ENCODE measurements at places on chromosomes 3 and 15.

DNA sequence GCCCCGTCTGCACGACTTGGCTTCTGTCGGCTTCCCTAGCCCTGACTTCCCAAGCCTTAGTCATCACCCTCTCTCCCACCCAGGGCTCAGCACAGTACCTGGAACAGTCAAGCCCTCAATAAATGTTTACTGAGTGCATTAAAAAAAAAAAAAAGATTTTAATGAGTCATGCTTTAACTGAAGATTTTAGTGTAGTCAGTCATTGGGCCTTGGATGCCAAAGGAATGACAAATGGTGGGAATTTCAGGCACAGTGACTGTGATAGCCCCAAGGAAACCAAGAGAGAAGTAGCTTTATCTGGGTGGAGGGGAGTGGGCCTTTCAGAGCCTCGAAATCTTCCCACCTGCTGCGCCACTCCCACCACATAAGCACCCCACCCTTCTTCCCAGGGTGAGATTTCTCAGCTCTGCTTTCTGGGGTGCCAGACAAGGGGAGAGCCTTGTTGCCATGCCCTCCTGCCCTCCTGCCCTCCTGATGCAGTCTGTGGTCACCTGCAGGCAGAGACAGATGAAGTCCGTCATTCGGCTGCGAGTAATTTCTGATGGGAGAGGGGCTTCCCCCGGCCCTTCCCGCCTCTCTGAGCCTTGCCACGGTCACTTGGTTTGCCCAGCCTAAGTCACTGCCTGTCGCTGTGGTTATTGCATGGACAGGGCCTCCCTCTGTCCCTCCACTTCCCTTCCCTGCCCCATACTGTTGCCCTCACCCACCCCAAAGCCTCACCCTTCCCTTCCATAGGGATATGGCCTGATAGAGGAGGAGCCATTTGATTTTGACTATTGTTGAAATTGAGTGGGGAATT is 41.8 kb downstream of the SMAD3 start:
- no peak for DNase-seq

- no peak for DNase-seq
Observed at GRCh38 chr3:194259982-194260766, 91.0 kb downstream of the CPN2 start.

GRCh38 chr3:46561511-46561910 is 4.6 kb downstream of the LRRC2 start:
- no peak for DNase-seq

- no peak for DNase-seq
Observed at GRCh38 chr3:99966662-99967416, 147.5 kb downstream of the FILIP1L start.

DNA sequence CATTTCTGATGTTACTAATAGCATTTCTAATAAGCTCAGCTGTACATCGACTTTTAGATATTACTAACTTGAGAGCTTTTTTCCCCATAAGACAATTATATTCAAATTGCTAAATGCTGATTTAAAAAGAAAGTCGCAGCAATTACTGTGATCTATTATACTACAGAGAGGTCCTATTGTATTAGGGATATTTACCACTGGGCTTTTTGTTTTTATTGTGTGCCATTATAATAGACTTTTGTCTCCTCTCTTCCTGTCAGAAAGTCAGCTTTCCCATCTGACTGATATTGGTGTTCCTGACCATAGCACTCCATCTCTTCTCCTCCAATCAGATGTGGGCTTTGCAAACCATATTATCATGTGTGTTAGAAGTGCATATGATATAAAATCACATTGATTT is 27.2 kb upstream of the RYR3 start:
- no peak for DNase-seq

- no peak for DNase-seq
Observed at GRCh38 chr15:79954661-79955060, 16.3 kb downstream of the BCL2A1 start.

DNA sequence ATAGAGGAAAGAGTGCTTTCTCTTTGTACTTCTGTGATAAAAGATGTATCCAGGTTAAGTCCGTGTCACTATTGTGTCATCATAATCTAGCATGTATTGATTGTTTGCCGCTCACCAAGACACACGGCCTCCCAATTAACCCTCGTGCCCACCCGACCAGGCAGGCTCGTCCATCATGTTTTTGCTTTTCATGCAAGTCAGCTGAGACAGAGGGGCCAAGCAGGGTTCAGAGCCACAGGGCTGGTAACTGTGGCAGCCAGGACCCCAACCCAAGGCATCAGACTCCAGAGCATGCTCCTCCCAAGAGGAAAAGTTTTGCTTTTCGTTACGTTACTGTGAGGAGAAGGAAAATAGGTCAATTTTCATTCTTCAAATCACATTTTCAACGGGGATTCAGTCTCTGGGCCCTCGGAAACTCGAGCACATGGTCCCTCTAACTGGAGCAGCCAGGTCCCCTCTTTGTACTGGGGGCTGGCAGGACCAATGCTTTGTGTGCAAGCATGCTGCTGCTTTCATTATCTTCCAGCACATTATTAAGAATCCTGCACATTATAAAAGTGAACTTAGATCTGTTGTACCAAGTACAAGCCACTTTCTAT is 161.1 kb upstream of the TOPAZ1 start:
- DNase-seq: no peak

- DNase-seq: no peak
Observed at GRCh38 chr15:72584006-72584405, 70.5 kb upstream of the GOLGA6B start.

DNA sequence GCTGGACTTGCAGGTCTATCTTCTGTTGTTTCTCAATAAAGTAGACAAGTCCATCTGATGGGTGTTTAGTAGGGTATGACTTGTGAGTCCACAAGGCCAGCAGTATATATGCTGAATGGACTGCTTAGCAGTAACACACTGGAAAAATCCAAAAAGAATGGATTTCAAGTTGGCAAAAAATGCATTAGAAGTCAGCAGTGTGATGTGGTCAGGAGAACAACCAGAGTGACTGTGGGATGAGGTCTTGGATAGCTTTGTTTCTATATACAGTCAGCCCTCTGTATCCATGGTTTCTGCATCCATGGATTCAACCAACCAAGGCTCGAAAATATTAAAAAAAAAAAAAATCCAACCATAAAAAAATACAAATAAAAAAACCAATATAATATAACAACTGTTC is 55.8 kb downstream of the LPP start:
- DNase-seq: no peak

DNA sequence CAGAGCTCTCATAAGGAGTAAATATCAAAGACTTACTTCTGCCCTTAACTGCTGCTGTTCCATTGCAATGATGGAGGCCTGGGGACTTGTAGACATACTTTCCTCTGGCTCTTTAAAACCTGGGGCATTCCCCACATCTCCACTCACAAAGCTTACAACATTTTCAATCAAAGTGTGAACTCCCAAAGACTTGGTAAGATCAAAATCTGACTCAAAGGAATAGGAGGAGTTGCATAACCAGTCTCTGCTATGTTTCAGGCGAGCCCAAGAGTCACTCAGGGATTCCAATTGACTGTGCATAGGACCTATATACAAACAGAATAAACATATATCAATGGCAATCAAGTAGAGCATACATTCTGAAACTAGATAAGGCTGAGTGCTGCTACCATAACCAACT is 101.5 kb downstream of the FBXL22 start:
- DNase-seq: no peak

GRCh38 chr15:78993257-78993930 is 48.5 kb upstream of the CTSH start:
- no peak for DNase-seq

DNA sequence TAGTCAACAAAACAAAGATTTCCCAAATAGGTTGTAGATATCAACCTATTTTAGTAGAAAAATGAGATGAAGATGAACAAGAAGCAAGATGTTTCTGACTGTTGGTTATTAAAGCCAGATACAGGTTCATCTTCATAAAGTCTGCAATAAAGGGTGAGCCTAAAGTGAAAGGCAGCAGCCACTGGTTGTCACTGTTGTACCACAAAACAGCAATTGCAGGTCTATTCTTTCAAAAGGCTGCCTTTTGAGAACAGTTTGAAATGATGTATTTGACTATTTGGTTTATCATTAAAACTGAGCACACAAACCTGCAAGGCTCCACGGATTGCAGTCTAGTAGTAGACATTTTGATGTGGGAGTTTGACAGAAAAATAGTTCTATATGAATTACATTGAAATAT is 543.4 kb downstream of the GBE1 start:
- no peak for DNase-seq

- no peak for DNase-seq
Observed at GRCh38 chr15:78790027-78790426, 21.2 kb downstream of the ADAMTS7 start.

DNA sequence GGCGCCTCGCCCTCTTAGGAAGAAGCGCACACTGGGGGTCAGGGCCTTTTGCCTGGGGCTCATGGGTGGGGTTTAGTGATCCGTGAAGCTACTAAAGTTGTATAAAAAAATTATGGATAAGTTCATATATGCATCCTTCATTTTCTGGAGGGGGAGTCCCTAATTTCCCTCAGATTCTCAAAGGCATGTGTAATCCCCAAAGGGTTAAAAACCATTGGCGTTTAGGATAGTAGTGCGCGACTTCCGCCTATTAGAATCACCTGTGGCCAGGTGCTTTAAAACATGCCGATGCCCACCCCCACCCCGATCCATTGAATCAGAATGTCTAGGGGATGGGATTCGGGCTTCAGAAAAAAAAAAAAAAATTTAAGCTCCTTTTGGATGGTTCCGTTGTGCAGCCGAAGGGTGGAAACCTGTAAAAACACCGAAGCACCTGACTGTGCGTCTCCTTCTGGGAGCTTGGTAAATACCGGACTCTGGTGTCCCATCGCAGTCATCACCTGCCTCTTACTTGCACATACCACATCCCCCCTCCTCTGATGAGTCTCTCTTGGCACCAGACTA is 570 bp downstream of the APH1B start:
- DNase-seq: no peak

DNA sequence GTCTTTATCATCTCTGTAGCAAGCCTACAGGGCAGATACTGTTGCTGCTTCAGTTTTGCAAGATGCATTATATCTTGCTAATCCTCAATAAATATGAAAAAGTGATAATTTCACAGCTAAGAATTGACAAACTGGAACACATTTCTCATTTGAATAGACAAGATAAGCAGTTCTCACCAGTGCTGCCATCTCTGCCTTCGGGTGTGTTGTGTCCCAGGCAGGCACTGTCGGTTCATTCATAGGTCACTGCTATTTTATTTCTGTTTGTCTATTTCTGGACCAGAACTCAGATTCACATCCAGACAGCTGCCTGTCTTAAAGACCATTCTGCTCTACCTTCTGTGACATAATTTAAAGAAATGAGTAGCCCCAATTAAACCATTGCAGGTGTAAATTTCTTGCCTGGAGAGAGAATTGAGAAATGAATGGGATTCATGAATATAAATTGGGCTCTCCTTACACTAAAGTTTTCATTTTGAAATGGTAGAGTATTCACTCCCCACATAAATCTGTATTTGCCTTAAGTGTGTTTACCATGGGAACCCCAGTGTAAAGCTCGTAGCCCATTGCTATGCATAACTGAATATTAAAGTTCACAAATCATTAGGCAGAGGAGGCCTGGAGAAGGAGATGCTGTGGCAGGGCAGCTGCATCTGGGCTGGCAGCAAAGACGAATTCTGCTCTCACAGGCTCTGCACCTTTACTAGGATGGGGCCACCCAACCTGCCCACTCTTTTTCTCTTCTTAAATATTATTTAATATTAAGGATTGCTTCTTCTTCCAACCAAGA is 149.9 kb downstream of the ARPP21 start:
- DNase-seq: no peak

- no peak for DNase-seq
Observed at GRCh38 chr3:59970376-59970775, 920.6 kb upstream of the CFAP20DC start.

DNA sequence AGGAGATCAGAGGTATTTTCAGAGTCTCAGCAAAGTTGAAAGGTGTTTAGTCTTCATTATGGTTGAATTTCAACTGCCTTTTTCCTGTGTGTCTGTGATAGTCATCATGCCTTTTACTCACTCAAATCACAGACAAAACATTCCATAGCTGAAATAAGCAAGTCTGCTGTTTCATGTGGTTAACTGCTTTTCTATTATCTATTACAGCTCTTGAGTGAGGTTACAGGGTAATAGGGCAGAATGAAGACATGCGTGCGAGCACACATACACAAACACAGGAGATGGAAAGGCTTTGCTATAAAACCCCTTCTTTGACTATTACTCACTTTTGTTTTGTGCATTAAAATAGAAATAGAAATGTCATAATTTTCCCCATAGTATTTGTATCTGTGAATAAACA is 192.6 kb upstream of the RARB start:
- no peak for DNase-seq

DNA sequence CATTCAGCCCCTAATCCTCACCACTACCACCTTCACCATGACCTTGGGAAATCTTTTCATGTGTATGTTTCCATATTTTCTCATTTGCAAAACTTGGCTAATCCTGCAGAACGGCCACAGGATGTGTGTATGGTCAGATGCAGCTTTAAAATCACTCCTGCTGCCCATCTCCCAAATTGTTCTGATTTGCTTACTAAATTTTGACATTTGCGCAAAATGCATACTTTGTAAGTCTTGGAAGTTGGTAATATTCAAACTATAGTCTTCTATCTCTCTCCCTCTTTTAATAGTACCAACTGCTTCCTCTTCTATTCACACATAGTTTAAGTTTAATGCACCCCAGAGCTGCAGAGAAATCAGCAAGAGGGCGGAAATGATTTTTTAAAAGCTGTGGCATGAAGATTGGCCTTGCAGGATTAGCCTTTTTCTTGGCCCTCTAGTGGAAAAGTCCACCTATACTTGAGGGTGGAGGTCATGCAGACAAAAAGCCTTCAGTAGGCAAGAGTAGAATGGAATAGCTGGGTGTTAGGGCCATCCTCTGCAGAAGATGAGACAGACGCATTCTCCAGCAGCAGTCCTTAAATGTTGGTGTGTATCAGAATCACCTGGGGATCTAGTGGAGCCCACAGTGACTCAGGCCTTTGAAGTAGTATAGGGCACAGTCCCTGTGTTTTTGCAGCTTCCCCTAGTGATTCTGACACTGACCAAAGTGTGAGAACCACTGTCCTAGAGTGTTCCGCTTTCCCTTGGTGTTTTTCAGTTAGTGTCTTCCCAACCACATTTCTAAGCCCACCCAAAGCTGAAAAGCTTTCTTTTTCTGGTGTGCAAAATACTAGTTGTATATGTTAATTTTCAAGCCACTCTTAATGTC is 181.7 kb downstream of the CHST2 start:
- DNase-seq: no peak

- DNase-seq: no peak
Observed at GRCh38 chr15:27884726-27885125, 214.4 kb downstream of the OCA2 start.

DNA sequence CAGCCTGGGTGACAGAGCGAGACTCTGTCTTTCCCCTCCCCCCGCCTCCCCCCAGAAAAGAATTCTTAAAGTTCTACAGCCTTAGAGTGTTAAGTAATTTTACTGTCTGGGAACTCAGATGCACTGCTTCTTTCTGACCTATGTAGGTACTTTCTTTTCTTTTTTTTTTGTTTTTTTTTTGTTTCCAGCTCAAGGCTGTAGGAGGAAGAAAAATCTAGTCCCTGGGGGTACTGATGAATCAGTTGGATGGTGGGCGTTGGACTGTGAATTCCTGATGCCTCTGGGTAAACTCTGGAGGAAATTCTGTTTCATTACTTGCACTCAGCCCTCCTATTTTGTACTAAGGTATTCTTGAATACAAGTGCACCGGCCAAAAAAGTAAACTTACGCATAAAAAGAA is 10.8 kb downstream of the GHRL start:
- DNase-seq: no peak

GRCh38 chr15:44661576-44661975 is 1.9 kb downstream of the SPG11 start:
- DNase-seq: no peak
